ENCODE measurements at places on chromosomes 7 and 10.

DNA sequence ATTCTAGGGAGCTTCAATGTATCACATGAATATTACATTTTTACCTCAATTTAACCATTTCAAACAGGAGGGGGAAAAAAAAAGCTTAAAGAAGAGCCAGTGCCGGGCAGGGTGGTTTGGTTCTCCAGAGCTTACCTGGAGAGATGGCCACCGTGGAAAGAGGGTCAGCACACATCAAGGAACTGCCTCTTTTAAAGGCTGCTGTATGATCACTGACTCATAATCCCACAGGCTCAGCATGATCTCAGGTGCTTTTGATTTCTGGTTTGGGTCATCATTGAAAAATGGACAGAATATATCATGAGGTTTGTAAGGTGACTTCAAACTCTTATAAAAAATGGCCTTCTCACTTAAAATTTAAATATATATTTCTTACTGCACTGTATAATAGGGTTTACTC, 67.5 kb upstream of the MDFIC start:
- no peak for DNase-seq

DNA sequence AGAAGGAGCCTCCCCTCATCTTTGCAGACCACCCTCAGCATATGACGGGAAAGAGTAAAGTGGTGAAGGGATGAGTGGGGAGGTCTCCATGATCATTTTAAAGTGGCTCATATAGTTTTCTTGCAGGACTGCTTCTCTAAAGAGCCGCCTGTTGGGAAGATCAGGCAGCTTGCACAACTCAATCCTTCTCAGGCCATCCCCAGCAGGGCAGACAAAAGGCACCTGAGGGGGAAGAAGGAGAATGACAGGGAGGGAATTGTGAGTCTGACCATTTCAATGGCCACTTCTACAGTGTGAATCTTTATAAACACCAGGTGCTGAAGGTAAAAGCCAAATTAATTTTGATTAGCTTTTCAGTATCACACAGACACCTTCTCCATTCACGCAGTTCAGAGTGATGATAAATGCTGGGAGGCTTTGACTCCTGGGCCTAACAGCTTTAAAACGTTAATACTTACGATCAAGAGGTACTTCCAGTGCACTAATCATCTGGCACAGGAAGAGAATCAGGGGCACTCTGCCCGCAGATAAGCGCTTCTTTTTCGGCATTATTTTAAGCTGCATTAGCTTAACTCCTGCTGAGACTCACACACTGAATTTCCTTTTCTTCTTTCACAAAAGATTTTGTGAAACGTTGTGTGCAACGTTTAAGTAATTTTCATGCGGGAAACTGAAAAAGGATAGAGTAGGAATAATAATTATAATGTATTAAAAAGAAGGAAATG, 109.5 kb upstream of the LAMB4 start:
- DNase-seq = no peak

DNA sequence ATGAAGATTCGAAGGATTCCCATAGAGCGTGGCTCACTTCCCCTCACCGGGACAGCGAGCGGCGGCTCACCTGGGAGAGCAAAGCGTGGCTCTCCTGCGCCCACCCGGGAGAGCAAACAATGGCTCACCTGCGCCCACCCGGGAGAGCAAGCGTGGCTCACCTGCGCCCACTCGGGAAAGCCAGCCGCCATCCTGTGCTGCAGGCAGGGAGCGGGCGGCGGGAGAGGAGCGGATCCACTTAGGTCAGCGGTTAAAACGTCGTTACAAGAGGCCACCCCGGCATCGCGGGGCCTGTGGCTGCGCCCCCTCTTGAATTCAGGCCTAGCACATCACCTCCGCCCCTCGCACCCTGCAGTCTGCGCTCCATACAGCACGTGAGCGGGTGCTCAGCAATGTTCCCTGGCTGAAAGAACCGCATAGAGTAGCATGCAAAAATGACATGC, 461 bp upstream of the FIGNL1 start:
- DNase-seq = peak; percentile 66

GRCh38 chr7:36306722-36307121, 82.9 kb upstream of the ANLN start:
- no peak for DNase-seq

GRCh38 chr10:45000138-45000751, 478 bp upstream of the ZNF22 start:
- DNase-seq = no peak

- DNase-seq = peak; percentile 75
Observed at GRCh38 chr7:129635300-129636029, 23.9 kb downstream of the NRF1 start.

DNA sequence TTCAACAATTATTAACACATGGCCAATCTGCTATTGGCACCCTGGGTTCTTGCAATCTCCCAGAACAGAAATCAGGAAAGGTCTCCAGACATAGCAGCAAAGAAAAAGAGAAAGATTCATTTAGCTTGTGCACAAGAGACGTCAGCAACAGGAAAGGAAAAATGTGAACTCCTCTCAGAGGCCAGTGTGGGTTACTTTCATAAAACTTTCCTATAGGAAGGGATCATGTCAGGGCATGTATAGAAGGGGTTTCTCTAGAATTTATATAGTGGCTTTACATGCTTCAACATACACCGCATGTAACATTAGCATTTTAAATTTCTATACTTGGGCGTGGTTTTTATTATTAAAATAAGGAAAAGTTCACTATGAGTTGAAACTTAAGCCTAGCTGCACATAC, 725.1 kb downstream of the SORCS1 start:
- no peak for DNase-seq

- DNase-seq = peak; percentile 90
Observed at GRCh38 chr10:98423691-98424120, 8.7 kb upstream of the PYROXD2 start.

DNA sequence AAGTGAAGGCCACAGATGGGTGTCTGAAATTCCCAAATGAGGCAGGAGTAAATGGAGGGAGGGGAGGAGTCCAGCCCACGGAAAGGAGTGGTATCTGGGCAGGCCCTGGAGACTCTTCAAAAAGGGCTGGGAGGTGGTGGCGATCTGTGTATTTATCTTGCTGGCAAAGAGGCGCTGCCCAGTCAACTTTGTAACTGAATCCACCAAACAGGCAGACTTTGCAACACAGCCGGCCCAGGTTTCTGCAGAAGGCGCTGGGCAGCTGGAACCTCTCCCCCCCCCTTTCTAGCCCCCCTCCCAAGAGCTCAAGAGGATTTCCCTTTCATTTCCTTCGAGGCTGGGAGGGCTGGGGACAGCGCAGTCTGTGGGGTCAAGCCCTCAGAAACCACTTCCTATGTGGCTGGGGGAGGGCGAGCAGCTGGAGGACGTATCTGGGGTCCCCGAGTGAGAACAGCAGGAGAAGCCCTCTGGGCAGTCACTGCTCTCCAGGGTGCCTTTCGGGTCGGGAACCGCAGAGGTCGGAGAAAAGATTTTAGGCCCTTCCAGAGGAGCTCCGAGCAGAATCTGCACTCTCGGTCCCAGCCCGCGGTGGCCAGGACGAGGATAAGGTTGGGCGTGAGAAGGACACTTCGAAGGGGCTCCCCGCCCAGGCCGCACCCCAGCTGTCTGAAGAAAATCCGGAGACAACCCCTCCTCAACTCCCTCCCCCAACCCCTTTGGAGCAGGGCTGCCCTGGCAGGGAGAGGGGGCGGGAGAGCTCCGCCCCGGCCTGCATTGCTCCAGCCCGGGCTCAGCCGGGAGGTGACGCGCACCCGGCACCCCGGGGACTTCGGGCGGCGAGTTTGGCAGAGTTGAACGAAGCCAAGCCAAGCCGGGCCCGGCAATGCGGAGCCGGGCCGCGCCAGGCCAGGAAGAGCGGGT, 965 bp downstream of the ZCCHC24 start:
- peak; percentile 94 for DNase-seq

DNA sequence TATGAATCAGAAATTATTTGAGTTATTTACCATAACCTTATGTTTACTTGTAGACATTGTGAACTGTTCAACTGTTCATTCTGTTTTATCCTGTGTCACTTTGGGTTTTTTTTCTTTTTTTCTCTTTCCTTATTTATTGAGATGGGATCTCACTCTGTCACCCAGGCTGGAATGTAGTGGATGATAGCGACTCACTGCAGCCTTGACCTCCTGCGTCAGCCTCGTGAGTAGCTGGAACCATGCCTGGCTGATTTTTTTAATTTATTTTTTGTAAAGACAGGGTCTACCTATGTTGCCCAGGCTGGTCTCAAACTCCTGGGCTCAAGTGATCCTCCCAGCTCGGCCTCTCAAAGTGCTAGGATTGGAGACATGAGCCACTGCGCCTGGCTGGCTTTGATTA, 97.1 kb downstream of the CSTF2T start:
- DNase-seq = no peak

DNA sequence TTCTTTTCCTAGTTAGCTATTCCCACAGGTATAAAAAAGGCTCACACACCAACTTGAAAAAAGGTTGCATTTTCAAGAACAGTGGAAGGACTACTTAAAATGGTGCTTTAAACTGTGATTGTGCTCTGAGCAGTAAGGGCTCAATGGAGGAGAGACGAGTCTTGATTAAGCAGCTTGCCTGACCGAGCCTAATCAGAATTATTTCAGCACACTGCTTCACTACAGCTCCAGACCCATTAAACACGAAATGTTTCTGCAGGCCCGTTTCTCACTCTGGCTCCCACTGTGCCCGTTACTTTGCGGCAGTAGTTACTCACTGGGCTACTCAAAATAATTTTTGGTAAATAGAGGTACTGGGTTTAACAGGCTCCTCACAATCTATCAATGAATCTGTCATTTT, 126.0 kb downstream of the NRCAM start:
- no peak for DNase-seq

GRCh38 chr7:47336472-47337425, 245.2 kb downstream of the TNS3 start:
- DNase-seq = no peak
